ENCODE measurements at places on chromosomes 3 and 15. TPM values are rescaled to one million over a fixed set of nuclear protein-coding genes. Genes with fewer than 3 reads are reported as not detected.

Gene EFCC1
- total RNA-seq: not detected

Gene CCR8
- not detected for total RNA-seq

Gene GNAI2
- 258 TPM for total RNA-seq

Gene TMCO5A
- total RNA-seq: not detected

Gene ZNF385D
- total RNA-seq: under 0.01 TPM

Gene GABRG3
- total RNA-seq: not detected

Gene SSR3
- 240 TPM for total RNA-seq

Gene GPR27
- 0.81 TPM for total RNA-seq
